ENCODE measurements at places on chromosomes 6 and 20. TPM values are rescaled to one million over a fixed set of nuclear protein-coding genes. Genes with fewer than 3 reads are reported as not detected.

The RGS19 gene
- total RNA-seq, result 35.0 TPM

The C20orf144 gene
- 0.61 TPM for total RNA-seq

The POLR1C gene
- total RNA-seq, result 47.7 TPM

The ALDH5A1 gene
- total RNA-seq, result 13.0 TPM

The IP6K3 gene
- total RNA-seq, result not detected

The PRICKLE4 gene
- not detected for total RNA-seq

The CAP2 gene
- not detected for total RNA-seq

The BCLAF1 gene
- total RNA-seq, result 242 TPM

The B3GAT2 gene
- not detected for total RNA-seq

The SLC17A2 gene
- not detected for total RNA-seq

The FGD2 gene
- total RNA-seq, result 1.4 TPM

The IRAK1BP1 gene
- 3.1 TPM for total RNA-seq

DNA sequence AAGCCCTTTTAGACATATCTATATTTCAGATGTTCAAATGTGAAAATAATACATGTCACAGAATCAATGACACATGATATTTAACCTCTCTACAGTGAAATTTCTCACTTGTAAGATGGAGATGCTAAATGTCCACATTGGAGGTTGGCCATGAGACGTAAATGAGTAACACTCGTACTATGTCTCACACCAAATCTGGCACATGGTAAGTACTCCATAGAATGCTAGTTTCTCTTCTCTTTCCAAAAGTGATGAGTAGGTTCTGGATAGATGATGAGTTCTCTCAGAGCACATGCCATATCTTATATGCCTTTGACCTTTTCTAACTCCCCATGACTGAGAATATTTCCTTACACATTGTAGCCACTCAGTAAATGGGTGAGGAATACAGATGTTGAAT is 17.7 kb downstream of the GFOD1 start:
- H3K36me3 ChIP-seq, result no peaks in the 10 kb centered on the region
- no peak overlapping the region for H3K27ac ChIP-seq
- DNase-seq, result no peak
- H3K4me1 ChIP-seq, result no peaks in the 10 kb centered on the region

DNA sequence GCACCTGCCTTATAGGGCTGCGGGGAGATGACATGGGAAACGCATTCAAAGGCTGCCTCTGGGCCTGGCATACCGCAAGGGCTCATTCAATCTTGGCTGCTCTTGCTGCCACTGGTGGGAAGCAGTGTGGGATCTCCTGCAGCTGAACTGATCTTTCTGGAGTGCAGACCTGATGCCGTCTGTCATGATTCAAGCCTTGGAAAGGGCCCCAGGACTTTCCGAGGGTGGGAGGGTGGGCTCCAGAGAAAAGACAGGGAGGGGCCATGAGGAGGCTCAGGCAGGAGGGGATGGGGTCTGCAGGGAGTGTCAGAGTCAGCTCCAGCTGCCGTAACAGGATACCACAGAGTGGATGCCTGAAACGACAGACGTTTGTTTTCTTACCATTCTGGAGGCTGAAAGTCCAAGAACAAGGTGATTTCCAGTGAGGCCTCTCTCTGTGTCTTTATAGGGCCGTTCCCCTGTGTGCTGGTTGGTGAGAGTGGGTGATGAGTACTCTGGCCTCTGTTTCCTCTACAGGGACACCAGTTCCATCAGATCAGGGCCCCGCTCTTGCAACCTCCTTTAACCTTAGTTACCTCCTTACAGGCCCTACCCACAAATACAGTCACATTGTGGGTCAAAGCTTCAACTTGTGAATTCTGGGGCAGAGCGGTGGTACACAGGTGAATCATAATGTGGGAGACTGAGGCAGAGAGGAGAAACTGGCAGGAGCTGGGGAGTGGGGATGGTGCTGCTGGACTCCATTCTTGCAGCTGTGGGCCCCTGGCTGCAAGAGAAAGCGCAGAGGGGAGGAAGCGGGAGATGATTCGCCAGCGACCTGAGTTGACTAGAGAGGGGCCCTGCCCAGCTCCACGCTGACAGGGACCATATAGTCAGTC is 148.4 kb downstream of the SYCP2 start:
- no peak overlapping the region for H3K4me3 ChIP-seq
- DNase-seq, result no peak
- no peaks in the 10 kb centered on the region for H3K27me3 ChIP-seq
- H3K27ac ChIP-seq, result no peak overlapping the region
- no peaks in the 10 kb centered on the region for H3K4me1 ChIP-seq
- no peaks in the 10 kb centered on the region for H3K36me3 ChIP-seq

DNA sequence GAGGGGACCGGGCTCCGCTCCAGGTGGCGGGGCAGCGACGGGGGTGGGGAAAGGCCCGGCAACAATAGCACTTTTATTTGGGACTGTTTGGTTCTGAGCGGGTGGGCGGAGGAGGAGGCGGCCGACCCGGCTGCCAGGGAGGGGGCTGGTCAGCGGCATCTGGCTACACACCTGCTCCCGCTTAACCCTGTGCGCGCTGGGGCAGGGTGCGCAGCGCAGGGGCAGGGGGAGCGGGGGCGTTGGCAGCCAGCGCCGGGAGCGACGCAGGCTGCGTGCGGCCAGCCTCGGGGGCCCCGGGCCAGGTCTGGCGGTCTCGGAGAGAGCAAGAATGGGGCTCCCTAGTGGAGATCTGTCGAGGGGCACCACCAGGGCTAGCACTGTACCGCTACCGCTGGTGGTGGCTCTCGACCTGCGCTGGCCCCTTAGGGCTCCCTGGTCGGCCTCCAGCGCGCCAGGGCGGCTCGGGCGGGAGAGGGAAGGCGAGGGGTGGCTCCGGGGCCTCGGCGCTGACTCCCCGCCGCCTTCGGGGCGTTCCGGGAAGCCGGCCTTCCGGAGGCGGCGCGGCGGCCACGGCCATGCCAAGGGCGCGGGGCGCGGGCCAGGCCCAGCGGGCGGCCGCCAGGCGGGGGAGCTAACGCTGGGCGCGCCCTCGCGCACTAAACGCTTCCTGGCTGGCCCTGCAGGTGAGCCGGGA is 92.4 kb downstream of the NCR2 start:
- no peaks in the 10 kb centered on the region for H3K36me3 ChIP-seq
- peaks cover 16% of the 10 kb centered on the region for H3K27me3 ChIP-seq
- no peak overlapping the region for H3K4me3 ChIP-seq
- peaks cover 31% of the 10 kb centered on the region for H3K4me1 ChIP-seq

- H3K36me3 ChIP-seq, result no peaks in the 10 kb centered on the region
- H3K4me1 ChIP-seq, result peaks cover 35% of the 10 kb centered on the region
- H3K27me3 ChIP-seq, result no peaks in the 10 kb centered on the region
Measured at GRCh38 chr20:16574656-16575355, 1.6 kb upstream of the KIF16B start.

- no peaks in the 10 kb centered on the region for H3K27me3 ChIP-seq
- no peaks in the 10 kb centered on the region for H3K36me3 ChIP-seq
- H3K27ac ChIP-seq, result no peak overlapping the region
- no peak for DNase-seq
Measured at GRCh38 chr20:7146552-7147219, 379.2 kb downstream of the BMP2 start.

GRCh38 chr6:3409699-3410384 is 47.0 kb downstream of the SLC22A23 start:
- H3K27ac ChIP-seq, result no peak overlapping the region
- H3K4me1 ChIP-seq, result peaks cover 7% of the 10 kb centered on the region
- no peak overlapping the region for H3K4me3 ChIP-seq
- H3K27me3 ChIP-seq, result no peaks in the 10 kb centered on the region
- no peak for DNase-seq

GRCh38 chr6:146787876-146788508 is 189.2 kb downstream of the ADGB start:
- H3K27ac ChIP-seq, result no peak overlapping the region
- H3K27me3 ChIP-seq, result no peaks in the 10 kb centered on the region
- DNase-seq, result no peak
- H3K4me3 ChIP-seq, result no peak overlapping the region

DNA sequence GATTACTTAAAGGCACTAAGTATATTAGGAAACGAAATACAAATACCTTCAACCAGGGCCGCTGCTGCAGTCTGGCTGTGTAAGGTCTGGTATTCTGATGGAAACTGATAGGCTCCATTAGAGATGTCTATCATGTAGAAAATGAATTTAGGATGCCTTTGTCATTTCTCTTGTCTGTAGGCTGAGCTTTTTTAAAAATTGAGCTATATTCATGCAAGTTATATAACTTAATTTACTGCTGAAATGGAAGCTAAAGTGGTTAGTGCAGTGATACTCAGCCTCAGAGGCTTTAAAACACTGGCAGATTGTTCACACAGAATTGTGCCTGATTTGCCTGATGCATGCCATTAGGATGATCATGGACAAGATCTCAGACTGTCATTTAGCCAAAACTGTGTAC is 286.2 kb upstream of the QKI start:
- DNase-seq, result no peak
- H3K4me1 ChIP-seq, result no peaks in the 10 kb centered on the region
- H3K27ac ChIP-seq, result no peak overlapping the region
- no peaks in the 10 kb centered on the region for H3K36me3 ChIP-seq
- H3K4me3 ChIP-seq, result no peak overlapping the region
- H3K27me3 ChIP-seq, result no peaks in the 10 kb centered on the region

DNA sequence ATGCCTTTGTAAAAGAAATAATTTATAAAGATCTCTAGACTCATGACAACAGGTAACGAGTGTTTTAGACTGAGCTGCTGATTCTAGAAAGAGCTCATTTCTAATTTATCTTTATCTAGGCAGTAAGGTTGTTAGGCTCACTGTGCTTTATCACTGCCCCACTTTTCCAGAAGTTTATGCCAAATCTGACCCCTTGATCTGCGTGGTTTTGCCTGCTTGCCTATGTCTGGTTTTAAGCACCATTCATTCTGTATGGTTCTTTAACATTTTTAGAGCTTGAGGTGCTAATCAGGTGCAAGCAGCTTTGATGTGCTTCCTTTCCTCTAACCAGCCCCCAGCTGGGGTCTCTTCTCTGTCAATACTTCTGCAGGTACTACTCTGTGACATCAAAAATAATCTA is 49.7 kb upstream of the GCLC start:
- no peaks in the 10 kb centered on the region for H3K27me3 ChIP-seq
- DNase-seq, result no peak
- H3K4me3 ChIP-seq, result no peak overlapping the region
- no peaks in the 10 kb centered on the region for H3K4me1 ChIP-seq
- H3K27ac ChIP-seq, result no peak overlapping the region
- H3K36me3 ChIP-seq, result no peaks in the 10 kb centered on the region

GRCh38 chr6:148493424-148493823 is 150.8 kb downstream of the SASH1 start:
- DNase-seq, result no peak
- H3K27ac ChIP-seq, result no peak overlapping the region
- no peaks in the 10 kb centered on the region for H3K27me3 ChIP-seq
- H3K4me1 ChIP-seq, result no peaks in the 10 kb centered on the region

GRCh38 chr20:31577194-31577593 is 27.9 kb upstream of the ID1 start:
- H3K27ac ChIP-seq, result no peak overlapping the region
- no peak overlapping the region for H3K4me3 ChIP-seq
- no peaks in the 10 kb centered on the region for H3K27me3 ChIP-seq

DNA sequence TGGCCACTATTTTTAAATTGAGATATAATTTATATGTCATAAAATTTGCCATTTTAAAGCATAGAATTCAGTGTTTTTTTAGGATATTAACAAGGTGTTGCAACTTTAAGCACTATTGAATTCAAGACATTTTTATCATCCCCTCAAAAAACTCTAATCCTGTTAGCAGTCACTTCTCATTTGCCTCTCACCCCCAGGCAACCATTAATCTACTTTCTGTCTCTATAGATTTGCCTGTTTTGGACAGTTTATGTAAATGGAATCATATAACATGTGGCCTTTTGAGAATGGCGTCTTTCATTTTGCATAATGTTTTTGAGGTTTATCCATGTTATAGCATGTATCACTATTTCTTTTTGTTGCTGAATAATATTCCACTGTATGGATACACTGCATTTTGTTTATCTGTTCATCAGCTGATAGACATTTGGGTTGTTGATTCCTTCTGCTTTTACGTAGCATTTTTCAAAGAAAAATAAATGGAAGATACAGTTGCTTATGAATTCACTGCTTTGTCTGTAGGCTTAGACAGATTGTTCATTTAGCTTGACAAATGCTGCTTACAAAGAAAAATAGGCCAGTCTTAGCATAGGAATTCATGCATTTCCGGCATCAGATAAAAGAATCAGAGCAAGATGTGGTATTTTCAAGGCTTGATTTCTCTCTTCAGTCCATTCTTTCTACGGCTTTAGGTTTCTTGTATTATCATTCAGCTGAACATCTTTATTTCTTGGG is 52.9 kb downstream of the STK4 start:
- no peak overlapping the region for H3K4me3 ChIP-seq
- H3K27me3 ChIP-seq, result no peaks in the 10 kb centered on the region
- peaks cover 62% of the 10 kb centered on the region for H3K36me3 ChIP-seq
- no peak for DNase-seq
- H3K4me1 ChIP-seq, result peaks cover 73% of the 10 kb centered on the region

DNA sequence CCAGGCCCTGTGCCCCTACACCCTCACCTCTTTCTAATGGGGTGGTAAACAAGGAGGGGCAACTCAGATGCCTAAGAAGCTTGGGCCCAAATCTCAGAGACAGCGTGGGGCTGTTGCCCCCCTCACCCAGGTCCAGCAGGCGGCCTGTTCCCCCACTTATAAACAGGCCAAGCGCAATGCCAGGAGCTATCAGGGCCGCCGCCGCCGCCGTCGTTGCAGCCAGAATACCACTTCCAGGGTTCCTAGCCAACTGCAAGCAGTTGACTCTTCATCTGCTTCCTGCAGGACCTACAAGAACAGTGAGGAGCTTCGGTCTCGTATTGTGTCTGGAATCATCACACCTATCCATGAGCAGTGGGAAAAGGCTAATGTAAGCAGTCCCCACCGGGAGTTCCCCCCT is 16.4 kb downstream of the PSMF1 start:
- no peak overlapping the region for H3K4me3 ChIP-seq
- H3K36me3 ChIP-seq, result peaks cover 65% of the 10 kb centered on the region
- no peak overlapping the region for H3K27ac ChIP-seq
- H3K27me3 ChIP-seq, result no peaks in the 10 kb centered on the region

DNA sequence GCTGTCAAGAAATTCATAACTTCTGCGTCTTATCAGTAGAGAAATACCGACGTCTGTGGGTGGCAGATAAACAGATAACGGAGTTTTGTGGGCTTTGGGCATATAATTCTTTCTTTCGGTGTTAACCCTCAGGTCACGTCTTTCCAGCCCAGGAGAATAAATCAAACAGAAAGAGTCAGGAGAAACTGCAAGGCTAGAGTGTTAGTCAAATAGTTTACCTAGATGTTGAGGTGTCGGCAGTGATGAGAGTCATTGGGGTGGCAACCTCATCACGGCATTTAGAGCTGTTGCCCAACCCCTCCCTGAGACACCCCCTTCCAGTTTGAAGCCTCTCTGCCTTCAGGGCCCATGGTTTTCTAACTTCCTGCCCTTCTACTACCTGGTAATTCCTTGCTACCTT is 49.5 kb downstream of the ADTRP start:
- no peaks in the 10 kb centered on the region for H3K27me3 ChIP-seq
- H3K27ac ChIP-seq, result peak overlapping the region; percentile 54
- no peak overlapping the region for H3K4me3 ChIP-seq
- peaks cover 52% of the 10 kb centered on the region for H3K4me1 ChIP-seq
- H3K36me3 ChIP-seq, result no peaks in the 10 kb centered on the region
- DNase-seq, result peak; percentile 18

GRCh38 chr6:40930555-40930954 is 108.5 kb downstream of the UNC5CL start:
- no peaks in the 10 kb centered on the region for H3K27me3 ChIP-seq
- DNase-seq, result no peak
- H3K27ac ChIP-seq, result no peak overlapping the region
- H3K36me3 ChIP-seq, result no peaks in the 10 kb centered on the region
